Stimulated activated CD4-positive, alpha-beta T cell treated with anti-CD3 and anti-CD28 coated beads, TNF-alpha, amount 100 ng/mL, for 48 hours (primary cell): ENCODE measurements at places on chromosomes 3 and 15.

DNA sequence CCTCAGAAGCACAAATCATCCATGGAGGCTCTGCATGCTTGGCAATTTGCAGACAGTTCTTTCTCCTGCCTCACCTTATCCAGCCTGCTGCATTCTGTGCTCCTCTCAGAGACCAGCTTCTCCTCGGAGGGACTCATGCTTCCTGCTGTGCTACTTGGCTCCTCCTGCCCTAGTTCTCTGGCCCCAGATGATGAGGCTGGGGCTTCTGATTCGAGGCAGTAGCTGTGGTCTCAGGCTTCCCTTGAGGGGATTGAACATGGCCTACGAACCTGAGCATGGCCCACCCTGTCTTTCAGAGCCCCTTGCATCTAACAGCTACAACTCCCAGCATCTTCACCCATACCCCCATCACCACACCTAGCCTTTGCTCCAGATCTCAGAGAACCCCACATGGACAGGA is 6.7 kb downstream of the VIPR1 start:
- DNase-seq, result no peak

DNA sequence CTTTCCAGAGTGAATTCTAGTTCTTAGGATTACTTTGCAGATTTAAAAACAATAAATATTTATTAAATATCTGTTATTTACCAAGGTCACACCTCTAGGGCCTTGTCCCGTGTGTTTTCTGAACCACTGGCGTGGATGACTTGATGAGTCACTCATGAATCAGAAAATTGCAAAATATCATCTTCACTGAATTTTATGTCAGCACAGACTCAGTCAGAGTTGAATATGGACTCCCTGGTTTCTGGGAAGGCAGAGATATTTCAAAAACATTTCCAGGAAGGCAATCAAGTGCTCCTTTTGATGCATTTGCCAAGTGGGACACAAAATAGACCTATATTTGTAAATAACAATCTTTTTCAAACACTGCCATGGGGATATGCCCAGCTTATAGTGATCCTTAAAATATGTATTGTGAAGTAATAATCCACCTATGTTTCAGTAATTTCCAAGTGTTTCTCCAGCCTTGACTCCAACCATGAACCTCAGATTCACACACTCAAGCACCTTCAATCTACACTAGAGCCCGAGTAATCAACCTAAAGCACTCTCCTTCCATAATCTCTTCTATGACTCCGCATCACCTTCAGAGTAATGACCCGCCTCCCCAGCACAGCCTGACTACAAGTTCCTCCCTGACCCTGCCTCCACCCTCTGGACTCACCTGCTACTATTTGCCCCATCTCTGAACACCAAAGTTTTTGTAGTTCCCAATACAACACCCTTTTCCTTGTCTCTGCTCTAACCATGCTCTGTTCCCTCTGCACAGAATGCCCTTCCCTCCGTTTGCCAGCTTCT is 24.3 kb downstream of the DPH3 start:
- DNase-seq, result no peak

GRCh38 chr3:76923485-76923884 is 116.4 kb upstream of the ROBO2 start:
- no peak for DNase-seq

- no peak for DNase-seq
Measured at GRCh38 chr15:85785887-85786780, 8.6 kb downstream of the KLHL25 start.

GRCh38 chr3:161426758-161427157 is 55.4 kb upstream of the SPTSSB start:
- no peak for DNase-seq

- DNase-seq, result no peak
Measured at GRCh38 chr3:173977747-173978146, 580.2 kb downstream of the NLGN1 start.

DNA sequence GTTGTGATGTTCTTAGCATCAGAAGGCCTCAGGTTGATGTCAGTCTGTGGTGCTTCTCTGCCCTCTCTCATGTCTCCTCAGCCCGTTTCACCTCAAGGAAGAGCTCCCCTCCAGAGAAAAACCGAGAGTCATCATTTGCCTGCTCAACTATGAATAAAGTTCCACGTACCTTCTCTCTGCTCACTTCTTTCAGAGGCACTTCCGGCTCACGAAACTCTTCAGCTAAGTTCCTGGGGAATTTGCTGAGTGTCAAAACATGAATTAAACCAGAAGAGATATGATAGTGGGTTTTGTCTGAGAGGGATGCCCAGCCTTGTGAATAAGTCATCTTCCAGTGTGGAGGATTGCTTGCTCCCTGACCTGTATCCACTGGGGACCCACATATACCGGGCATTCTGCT is 37.7 kb downstream of the CCR4 start:
- DNase-seq, result no peak

GRCh38 chr3:14554715-14555114 is 14.6 kb upstream of the GRIP2 start:
- DNase-seq, result no peak

DNA sequence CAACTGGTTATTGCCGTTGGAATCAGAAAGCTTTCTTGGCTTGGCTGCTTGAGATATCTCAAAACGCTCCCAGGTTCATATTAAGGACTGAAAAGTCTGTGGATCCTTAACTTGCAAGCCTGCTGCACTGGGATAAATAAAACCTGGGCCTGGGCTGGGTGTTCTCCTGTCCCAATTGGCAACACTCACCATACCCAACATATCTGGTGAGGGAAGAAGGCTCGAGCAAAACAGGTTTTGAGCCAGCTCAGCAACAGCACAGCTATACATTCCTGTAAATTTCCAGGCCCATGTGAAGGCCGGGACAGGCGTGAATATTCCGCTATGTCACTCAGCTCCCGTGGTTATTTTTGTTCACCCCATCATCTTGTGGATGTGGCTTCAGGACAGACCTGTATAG is 169.0 kb upstream of the BCL6 start:
- no peak for DNase-seq

GRCh38 chr15:98612490-98613110 is 35.7 kb upstream of the IGF1R start:
- DNase-seq, result no peak

DNA sequence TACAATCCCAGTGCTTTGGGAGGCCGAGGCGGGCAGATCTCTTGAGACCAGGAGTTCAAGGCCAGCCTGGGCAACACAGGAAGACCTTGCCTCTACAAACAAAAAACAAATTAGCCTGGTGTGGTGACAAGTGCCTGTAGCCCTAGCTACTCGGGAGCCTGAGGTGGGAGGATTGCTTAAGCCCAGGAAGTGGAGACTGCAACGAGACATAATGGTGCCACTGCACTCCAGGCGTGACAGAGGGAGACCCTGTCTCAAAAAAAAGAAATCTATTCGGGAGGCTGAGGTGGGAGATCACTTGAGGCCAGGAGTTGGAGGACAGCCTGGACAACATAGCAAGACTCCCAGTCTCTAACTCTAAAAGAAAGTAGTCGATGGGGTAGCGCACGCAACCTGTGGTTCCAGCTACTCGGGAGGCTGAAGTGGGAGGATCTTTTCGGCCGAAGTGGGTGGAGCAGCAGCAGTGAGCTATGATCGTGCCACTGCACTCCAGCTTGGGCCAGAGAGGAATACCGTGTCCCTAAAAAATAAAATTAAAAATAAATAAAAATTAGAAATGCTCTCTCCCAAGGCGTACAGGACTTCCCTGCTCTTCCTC is 775 bp downstream of the C3orf33 start:
- DNase-seq, result no peak

DNA sequence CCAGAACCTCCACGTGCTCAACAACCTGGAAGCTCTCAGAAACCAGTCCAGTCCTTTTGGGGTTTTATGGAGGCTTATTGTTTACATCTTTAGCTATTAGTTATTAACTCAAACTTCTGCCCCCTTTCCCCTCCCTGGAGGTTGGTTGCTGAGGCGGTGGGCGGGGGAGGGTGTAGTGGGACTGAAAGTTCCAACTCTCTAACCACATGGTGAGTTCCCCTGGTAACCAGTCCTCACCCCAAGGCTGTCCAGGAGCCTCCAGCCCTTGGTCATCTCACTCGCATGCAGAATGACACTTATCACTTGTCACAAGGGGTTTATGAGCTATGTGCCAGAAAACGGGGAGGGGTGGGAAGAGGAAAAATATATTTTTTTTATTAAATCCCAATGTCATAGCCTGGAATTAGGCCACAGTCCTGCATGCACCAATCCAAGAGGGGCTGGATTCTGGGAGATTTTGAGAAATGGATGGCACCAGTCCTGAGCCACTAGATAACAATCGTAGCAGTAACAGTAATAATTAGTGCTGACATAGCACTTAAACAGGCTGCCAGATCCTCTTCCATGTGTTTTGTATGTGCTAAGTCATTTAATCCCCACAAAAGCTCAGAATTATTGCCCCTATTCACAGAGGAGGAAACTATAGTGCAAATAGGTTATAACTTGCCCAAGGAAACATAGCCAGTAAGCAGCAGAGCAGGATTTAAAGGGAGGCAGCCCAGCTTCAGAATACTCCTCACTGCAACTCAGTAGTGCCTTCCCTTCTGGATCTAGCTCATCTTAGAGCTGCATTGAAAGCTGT is 85.7 kb downstream of the CRYGS start:
- no peak for DNase-seq

- DNase-seq, result no peak
Measured at GRCh38 chr3:42110631-42111030, 19.5 kb downstream of the TRAK1 start.

DNA sequence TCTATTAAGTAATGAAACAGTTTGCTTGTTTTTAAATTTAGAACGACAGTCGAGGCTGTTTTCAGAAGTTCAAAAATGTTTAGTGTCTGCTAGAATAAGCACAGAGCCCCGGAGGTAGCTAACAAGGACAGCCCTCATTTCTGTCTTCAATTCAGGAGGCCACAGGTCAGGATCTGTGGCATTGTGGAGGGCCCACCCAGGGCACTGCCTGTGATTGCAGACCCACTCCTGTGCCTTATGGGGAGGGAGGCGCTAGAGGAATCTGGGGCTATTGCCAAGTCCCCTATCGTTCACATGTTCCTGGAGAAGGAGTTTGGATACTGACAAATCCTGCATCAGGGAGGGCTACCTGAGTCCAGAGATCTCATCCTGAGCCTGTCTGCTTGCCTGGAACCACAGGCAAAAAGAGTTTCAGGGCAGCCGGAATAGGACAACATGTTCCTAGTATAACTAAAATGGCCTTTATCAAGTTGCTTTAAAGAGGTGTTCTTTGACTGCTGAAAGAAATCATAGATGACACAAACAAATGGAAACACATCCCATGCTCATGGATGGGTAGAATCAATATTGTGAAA is 141.5 kb upstream of the ROPN1 start:
- DNase-seq, result no peak

GRCh38 chr3:107675233-107675900 is 152.6 kb downstream of the BBX start:
- no peak for DNase-seq

DNA sequence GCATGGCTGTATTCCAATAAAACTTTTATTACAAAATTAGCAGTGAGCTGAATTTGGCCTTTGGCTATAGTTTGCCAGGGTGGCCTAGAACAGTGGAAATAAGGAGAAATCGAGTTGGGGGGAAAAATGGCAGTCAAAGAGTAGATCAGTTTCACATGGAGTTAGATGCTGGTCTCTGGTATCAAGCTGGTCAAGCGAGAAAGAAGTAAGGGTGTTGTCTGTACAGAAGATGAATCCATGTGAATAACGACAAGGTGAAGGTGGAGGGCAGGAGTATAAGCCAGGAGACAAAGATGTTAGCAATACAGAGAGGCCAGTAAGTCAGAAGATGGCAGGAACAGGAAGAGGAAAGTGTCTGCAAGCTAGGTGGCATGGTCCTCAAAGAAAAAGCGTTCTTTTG is 11.7 kb downstream of the AHSG start:
- no peak for DNase-seq

DNA sequence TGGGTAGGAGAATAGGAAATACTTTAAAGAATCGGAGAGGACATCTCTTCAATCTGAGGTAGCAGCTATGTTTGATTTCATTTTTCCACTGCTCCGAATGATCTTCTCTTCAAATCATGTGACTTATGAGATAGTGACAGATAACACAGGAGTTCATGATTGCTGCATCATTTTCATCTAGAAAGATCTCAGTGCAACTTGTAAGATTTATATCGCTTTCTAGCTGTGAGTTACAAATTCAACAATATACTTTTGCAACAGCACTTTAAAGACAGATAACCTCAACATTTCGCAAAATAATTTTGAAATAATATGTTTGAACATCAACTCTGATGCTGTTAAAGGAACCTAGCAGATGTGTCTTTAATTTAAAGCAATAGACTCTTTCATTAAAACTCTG is 99.9 kb upstream of the CCDC80 start:
- DNase-seq, result no peak

DNA sequence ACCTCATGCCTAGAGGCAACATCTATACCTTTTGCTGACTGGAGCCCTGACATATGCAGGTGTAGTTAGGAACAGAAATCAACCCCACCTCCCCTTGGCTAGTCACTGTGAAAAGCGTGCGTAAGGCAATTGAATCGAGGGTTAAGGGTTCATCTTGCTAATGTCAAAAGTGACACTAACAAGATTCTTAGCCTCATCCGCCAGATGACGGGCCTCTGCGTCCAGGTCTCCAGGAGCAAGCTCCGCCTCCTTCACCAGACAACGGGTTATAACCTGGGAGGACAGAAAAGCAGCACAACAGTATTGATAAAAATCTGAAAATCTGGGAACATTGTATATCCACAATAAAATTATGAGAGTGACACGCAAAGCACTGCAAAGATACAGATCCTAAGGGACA is 4.7 kb downstream of the SELENOS start:
- DNase-seq, result no peak

DNA sequence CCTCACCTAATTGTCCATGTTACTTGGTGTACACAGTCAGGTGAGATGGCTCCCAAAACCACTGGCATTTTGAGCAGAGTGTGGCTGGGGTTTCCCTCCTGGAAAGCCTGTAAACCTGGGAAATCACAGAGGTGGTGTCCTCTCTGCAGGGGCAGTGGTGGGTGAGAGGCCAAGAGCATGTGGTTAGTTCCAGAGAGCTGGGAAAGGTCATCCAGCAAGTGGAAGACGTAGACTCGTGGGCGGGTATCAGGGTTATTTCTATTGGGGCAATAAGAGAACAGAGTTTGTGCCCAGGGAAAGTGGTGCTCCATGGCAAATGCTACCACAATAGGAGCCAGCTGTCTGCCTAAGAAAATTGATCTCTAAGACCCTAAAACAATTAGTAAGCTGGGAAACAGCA is 44.6 kb upstream of the LIMD1 start:
- DNase-seq, result no peak

DNA sequence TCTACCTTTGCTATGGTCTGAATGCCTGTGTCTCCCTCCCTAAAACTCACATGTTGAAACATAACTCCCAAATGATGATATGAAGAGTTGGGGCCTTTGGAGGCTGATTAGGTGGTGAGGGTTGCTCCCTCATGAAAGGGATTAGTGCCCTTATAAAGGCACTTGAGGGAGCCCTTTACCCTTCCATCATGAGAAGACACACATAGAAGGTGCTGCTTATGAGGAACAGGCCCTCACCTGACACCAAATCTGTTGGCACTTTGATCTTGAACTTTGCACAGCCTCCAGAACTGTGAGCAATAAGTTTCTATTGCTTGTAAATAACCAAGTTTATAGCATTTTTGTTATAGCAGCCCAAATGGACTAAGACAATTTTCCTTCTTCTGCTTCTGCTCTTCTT is 76.2 kb upstream of the ADAMTS9 start:
- DNase-seq, result no peak

GRCh38 chr15:68821841-68822381 is 1.2 kb upstream of the ANP32A start:
- DNase-seq, result no peak
